ENCODE measurements at places on chromosomes 2 and 18.

GRCh38 chr2:207334624-207335371 lies 169.1 kb upstream of the KLF7 start:
- peak; percentile 34 for DNase-seq

DNA sequence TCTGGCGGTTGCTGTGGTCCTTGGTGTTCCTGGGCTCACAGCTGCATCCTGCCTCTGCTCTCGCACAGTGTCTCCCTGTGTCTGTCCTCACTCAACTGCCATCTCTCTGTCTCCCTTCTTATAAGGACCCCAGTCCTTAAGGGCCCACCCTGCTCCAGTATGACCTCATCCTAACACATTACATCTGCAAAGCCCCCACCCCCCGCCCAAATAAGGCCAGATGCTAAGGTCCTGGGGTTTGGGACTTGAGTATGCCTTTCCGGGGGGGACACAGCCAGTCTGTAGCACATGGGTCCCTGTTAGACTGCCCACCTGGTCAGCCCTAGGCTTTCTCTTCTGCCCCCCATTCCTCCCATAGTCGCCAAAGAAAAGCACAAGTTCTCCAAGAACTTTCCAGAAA lies 40.7 kb downstream of the FER1L5 start:
- DNase-seq = no peak

- DNase-seq = no peak
Measured at GRCh38 chr2:220282236-220282635, 654.8 kb downstream of the SLC4A3 start.

- no peak for DNase-seq
Measured at GRCh38 chr2:68974251-68974650, at the start of gene GKN1. Gene GKN1 (plus strand): TSS chr2:68974636. CDS start chr2:68974678, 42 bp downstream.

- DNase-seq = no peak
Measured at GRCh38 chr2:10337449-10338269, 35.0 kb downstream of the HPCAL1 start.

DNA sequence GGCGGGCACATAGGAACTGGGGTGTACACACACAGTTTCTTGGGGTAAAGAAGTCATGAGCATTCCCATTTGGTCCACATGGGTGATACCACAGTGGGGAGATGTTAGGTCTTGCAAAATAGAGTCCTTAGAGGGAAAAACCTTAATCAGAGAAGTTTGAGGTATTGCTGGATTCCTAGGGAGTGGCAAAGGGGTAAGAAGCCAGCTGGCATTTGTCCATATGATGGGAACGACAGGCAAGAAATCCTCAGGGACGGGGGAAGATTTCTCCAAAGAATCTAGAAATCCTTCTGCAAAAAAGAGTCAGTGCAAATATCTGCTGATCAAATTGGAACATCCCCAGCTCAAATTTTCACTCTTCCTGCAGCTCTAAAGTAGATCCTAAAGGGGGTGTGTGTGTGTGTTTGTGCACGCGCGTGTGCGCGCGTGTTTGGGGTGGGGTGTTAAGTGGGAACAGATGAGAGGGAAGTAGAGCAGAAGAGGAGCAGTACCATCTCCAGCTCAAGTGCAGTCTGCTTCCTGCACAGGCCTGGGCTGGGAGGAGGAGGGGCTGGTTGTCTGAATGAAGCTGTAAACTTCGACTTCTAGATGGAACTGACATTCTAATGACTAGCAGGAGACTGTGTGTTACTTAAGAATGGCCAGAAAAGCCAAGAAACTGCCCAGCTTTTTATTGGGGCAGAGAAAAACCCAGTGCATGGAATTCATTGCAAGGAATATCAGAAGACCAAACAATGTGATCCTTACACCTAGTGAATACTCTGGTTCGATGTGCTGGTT lies 168.0 kb downstream of the SPP2 start:
- DNase-seq = no peak

DNA sequence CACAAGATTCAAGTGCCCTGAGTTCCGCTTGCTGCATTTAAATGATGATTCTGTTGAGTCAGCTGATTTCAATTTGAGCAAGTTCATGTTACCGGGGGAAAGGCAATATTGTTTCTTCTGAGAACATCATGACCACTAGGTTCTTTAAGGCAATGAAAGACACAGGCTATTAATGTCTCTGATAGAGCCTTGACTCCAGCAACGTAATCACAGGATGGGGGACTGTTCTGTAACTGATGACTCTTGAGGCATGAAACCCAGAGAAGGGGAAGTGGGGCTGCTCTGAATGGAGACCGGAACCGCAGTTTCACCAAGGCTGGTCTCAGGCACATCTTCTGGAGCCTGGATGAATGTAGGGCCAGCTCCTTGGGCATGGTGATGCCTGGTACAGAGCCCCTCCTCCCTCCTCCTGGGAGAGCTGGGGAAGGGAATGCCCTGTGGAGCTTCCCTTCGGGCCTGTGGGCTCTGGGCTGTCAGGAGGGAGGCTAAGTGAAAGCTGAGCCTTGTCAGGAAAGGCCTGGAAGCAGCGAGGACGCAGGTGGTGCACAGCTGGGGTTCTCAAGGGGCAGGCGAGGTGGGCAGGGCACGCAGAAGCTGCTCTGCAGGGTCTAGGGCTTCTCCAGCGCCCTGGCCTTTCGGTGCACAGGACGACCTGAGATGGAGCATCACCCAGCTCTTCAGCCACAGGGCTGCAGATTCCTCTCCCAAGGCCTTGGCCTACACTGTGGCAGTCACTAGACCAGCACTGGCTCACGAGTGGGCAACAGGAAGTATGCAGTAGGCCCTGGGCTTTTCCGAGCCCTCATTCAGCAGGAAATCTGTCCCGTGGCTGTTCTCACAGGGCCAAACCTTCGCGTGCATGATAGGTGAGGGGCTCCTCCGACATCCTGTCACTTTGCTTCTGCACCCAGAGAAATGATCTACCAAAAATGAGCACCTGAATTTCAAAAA lies 36.6 kb upstream of the PRLH start:
- no peak for DNase-seq

- DNase-seq = no peak
Measured at GRCh38 chr2:59250307-59250677, 1009.2 kb upstream of the FANCL start.

Measured in gastrocnemius medialis (tissue), 4 donors.